ENCODE measurements at places on chromosomes 16 and 17.

DNA sequence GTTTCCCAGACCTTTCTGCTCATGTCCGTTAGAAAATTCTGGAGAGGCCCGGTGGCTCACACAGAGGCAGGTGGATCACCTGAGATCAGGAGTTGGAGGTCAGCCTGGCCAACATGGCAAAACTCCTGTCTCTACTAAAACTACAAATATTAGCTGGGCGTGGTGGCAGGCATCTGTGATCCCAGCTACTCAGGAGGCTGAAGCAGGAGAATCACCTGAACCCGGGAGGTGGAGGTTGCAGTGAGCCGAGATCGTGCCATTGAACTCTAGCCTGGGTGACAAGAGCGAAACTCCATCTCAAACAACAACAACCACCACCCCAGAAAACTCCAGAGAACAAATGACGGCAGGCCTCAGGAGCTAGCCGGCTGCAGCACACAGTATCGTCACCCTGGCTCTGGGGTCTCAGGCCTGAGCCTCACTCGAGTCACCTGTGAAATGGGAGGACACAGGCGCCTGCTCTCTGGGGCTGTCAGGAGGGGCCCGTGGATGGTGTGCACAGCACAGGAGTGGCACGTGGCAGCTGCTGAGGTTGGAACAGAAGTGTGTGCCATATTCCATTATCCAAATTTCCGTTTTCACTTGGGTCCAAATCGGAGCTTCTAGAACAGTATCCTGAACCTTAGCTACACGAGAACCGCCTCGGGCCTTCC, 3.3 kb upstream of the SLC38A8 start:
- DNase-seq = no peak

DNA sequence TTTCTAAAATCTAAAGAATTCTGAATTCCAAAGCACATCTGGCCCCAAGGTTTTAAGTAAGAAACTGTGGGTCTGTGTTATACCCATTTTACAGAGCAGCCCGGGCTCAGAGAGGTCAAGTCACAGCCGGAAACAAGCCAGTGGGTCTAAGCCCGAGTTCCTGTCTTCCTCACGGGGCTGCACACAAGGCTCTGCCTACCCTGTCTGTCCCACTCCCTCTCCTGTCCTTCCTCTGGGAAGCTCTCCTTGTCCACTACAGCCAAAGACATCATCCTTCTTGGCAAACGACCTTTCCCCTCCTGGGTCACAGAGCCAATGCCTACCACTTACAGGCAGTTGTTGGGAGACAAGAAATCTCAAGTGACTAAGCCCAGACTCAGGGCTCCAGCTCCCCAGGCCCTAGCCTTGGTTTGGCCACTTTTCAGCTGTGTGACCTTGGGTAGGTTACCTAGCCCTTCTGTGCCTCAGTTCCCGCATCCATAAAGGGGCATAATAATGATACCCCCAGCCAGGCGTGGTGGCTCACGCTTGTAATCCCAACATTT, 55.6 kb upstream of the MAP3K14 start:
- DNase-seq = no peak

- peak; percentile 15 for DNase-seq
Observed at GRCh38 chr17:5122586-5123342, 6.9 kb downstream of the USP6 start.

GRCh38 chr16:1942047-1942809, 771 bp downstream of the MSRB1 start:
- DNase-seq = peak; percentile 43

- peak; percentile 86 for DNase-seq
Observed at GRCh38 chr17:44556832-44557606, at the start of gene FZD2. Gene FZD2 (plus strand): TSS chr17:44557484. CDS start chr17:44557689, 205 bp downstream.

GRCh38 chr17:68863091-68863652, 92.0 kb downstream of the ABCA8 start:
- no peak for DNase-seq

DNA sequence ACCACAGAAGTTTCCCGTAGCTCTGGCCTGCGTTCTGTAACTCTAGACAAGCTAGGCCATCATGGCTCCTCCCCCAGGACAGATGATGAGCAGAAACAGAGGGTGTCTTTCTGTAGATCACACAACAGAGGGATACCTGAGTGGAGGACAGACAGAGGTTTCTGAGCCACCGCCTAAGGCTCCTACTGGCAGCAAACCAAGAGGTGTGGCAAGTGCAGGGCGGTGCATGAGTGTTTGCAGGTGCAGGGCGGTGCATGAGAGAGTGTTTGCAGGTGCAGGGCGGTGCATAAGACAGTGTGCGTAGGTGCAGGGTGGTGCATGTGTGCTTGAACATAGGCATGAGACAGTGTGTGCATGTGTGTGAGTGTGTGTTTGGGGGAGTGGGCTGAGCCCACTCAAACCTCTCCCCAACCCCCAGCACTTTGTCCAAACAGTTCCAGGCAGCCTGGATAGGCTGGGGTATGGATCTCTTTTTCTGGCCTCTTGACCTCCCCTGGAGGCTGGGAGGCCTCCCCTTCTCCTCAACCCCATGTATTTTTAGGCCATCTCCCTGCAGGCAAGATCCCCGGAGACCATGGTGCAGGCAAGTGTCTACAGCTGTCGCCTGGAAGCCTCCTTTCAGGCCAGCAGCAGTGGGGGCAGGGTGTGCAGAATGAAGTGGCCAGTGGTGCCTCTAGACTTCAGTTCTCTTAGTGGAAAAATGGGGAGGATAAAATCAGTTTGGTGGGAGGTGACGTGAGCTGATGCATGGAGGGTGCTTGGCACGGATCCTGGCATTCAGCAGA, 53.4 kb upstream of the CBX4 start:
- no peak for DNase-seq

DNA sequence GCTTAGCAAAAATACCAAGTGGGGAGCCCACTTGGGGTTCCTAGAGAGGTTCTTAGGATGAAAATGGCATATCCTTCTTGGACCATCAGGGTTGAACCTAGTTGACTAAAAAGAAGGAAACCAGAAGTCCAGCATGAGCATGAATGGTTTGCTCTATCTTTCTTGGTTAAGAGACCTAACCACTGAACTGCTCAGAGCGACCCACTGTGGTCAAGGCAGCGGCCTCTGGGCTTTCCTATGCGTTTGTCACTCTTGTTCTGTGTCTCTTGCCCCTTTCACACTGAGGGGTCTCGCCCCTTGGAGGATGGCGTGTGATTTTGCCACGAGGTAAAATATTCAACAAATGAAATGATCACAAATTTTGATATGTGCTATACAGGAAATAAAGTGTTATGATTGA, 526 bp upstream of the BORCS6 start:
- no peak for DNase-seq

DNA sequence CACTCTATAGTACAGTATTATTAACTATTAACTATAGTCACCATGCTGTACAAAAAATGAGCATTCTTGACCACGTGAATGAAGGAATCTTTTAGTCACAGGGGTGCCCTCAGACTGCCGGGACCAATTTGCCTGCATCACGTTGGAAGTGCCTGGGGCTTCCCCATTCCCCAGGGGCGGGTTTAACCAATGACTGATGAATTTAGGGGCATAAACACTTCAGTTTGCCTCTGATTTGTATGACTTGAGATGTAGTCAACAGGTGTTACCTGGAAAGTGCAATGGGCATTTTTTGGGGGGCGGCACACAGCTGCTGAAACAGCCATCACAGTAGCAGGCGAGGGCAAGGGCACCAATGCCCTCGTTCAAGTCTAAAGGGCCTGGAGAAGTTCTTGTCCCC, 8.7 kb upstream of the PYY start:
- no peak for DNase-seq

- peak; percentile 79 for DNase-seq
Observed at GRCh38 chr17:48241131-48241591, 133.6 kb downstream of the SNX11 start.

GRCh38 chr16:67565470-67566100, 3.3 kb downstream of the CTCF start:
- no peak for DNase-seq

DNA sequence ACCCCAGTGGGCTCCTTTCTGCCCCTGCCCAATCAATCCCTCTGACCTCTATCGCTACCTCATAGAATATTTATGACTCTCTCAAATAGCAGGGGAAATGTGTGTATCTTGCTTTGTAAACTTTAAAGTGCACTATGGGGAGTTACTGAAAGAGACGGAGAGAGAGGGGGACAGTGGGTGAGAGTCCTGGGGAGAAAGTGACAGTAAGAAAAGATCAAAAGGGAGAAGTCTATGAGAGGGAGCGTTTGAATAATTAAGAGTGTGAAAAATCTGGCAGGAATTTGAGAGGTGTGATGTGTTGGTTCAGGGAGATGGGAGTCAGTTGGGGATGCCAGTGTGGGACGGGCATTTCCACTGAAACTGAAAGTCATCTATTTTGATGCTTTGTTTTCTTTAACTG, 32.6 kb downstream of the USP43 start:
- DNase-seq = no peak

- DNase-seq = no peak
Observed at GRCh38 chr17:41417576-41418015, 6.8 kb downstream of the KRT37 start.

GRCh38 chr17:28711723-28712031, at the start of gene PROCA1:
Gene PROCA1 (minus strand): TSS chr17:28711888. CDS start chr17:28711660, 228 bp downstream.
- DNase-seq = no peak

- no peak for DNase-seq
Observed at GRCh38 chr17:80625627-80626026, 81.0 kb downstream of the RPTOR start.

- no peak for DNase-seq
Observed at GRCh38 chr17:71985111-71986039, 135.4 kb upstream of the SOX9 start.

DNA sequence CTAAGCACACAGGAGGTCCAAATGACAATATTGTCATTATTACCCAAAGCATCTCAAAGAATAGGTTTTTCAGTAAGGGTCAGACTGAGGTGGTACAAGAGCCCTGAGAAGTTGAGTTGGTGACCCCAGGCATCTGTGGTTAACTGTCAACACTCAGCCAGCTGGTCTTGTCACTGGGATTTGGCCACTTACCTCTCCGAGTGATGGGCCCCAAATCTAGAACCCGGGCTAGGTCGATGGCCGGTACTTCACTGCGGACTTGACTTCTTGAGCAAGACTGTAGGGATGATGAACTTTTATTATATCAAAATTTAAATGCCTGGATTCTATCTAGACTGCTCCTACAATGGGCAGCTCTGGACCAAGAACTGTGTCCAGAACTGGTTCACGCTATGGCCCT, 11.5 kb downstream of the GP2 start:
- no peak for DNase-seq

DNA sequence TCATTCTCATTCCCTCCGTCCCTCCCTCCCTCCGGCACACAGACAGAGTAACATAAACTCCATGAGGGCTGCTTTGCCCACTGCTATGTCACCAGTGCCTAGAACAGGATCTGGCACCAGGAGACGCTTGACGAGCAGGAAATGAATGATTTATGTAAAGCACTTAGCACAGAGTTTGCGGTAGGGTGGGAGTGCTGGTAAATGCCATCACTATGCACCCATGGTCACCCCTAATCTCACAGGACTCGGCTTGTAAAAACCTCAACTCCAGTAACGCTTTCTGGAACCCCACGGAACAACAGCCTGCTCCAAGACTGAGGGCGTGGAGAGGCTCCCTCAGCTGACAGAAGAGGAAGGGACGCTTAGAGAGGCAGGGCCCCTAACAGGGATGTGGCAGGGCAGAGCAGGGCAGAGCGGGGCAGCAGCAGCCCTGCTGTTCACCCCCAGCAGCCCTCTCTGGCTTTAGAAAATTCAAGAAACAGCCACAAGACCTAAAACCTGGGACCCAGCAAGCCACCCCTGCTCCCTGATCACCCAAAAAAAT, 156.9 kb downstream of the C16orf78 start:
- DNase-seq = peak; percentile 10

GRCh38 chr17:28487881-28488532, 14.6 kb downstream of the SLC13A2 start:
- DNase-seq = no peak

GRCh38 chr16:20740901-20741521, 607 bp downstream of the THUMPD1 start:
- peak; percentile 92 for DNase-seq

GRCh38 chr17:8266648-8267479, 17.8 kb downstream of the PFAS start:
- no peak for DNase-seq

DNA sequence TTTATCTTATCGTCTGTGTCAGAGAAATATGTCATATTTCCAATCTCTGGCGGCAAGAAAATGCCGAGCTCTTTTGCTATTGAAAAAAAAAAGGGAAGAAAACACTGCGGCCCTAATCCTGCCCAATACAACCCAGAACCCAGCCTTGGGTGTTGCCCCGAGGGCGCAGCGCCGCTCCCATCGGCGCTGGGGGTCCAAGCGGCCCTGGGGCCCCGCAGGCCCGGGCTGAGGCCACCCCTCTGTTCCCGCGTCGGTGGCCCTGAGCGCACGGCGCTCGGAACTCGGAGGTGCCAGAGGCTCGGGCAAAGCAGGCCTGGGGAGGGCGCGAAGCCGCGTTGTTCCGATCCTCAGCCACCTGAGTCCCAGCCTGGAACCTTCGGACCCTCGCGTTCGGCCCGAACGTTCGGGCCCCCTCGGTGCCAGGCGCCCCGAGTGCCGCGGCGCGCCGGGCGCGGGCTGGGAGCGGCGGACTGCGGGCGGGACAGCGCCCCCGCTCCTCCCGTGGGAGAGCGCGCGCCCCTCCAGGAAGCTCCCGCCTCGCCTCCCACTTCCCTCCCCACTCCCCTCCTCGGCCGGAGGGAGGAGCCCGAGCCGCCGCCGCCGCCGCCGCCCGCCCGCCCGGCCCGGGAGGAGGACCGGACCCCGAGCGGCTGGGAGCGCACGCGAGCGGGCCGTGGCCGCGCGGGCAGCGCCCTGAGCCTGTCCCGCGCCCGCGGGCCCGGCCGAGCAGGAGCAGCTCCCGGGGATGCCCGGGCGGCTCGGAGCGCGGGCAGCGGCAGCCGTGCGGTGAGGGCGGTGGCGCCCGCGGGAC, at the start of gene CPNE2:
CPNE2 (plus strand) TSS at position 609 of the 811 bp plus-strand sequence. CDS start 18,160 bp downstream, outside the sequence.
- DNase-seq = peak; percentile 62

- no peak for DNase-seq
Observed at GRCh38 chr16:77786186-77786847, 2.0 kb upstream of the VAT1L start.

GRCh38 chr17:68103148-68103547, 67.6 kb downstream of the KPNA2 start:
- no peak for DNase-seq

DNA sequence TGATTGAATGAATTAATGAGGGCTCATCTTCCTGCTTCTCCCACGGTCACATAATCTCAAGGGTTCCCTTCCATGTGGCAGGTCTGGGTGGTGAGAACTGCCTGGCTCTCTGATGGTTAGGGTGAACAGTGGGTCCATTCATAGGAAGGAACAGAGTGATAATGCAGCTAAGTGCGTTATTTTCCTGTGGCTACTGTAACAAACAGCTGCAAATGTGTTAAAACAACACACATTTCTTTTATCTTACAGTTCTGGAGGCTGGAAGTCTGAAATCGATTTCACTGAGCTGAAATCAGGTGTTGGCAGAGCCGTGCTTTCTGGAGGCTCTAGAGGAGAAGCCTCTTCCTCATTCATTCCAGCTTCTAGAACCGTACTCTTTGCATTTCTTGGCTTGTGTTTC, 95.3 kb downstream of the BMERB1 start:
- DNase-seq = no peak

Measured in suppressor macrophage treated with lipopolysaccharide for 4 hours (primary cell).